ENCODE measurements at places on chromosomes 2 and 18.
A peak's percentile ranks its signal among the peaks of the same experiment; 100 is the strongest.

- DNase-seq, result no peak
These were observed 2.8 kb downstream of the ASB18 start for GRCh38 chr2:236261452-236261851.

DNA sequence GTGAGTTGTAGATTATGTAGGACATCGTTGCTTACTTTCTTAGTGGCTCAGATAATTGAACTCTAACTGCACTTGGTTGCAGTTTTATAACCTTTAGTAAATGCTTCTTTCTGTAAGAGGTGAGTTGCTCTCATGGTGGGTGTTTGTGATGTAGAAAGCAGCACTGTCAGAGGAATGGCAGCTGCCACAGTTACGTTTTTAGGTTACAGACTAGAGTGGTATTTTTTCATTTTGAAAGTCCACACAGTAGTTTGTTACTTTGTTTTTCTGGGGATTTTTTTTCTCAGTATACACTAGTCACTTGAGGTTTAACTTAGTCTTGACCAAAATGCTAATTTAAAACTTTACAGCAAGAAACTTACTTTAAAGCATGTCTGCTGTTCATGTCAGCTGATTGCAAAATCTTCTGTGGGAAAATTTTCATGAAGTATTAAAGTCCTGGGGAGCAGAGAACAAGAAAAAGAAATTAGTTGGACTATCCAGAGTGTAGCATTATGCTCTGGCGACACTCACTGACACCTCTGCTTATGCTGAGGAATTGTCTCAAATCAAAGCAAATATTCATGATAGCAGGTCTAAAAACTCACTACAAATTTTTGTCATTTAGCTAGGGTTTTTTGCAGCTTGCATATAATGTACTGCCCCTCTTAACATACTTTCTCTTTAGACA lies 14.8 kb downstream of the AFTPH start:
- no peak for DNase-seq

- DNase-seq, result no peak
These were observed 1466.0 kb upstream of the CELF4 start for GRCh38 chr18:39031647-39032046.

DNA sequence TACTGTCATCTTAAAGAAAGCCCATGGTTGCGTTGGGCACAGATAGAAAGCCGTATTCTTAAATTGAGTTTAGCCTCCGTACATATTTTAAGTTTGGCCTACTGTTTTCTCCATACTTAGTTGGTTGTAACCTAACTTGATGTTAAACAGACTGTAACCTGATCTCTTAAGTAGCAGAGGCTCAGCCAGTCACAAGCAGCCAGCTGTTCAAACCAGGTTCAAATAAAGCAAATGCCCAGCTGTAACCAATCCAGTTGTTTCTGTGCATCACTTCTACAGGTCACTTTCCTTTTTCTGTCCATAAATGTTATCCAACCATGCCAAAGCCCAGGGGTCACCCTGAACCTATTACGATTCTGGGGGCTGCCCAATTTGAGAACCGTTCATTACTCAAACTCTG lies 10.0 kb upstream of the THADA start:
- DNase-seq, result no peak

GRCh38 chr18:5052491-5052890 lies 144.6 kb downstream of the AKAIN1 start:
- no peak for DNase-seq

DNA sequence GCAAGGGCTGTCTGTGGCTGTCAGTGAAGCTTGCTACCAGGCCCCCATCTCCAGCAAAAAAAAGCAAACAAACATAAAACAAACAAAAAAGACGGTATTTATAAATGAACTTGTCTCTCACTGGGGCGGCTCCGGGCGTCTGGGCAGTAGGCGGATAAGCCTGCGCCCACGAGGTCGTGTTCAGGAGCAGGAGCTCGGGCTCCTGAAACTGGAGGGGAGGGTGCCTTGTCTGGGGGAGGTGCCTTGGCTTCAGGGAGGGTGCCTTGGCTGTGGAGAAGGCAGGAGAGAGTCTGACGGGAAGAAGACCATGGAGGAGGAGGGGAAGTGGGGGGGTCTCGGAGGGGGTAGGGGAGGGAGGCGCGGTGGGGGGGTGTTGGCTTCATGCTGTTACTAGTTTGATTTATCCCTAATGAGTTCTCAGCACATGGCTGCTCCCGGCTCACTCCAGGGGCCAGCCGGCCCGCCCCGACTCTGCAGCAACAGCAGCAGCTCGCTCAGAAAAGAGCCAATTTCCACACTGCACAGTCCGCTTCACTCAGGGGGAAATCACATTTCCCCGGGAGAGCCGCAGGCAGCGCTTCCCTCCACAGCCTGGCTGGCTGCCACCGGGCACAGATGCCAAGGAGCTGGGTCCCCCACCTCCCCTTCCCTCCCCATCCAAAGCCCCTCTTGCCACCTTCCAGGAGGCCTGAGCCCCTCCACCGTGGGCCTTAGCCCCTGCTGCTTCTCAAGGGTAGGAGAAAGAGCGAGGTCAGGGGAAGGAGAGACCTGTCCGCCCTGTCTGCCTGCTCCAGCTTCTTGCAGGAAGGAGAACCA lies 38.7 kb downstream of the PSD4 start:
- peak; percentile 92 for DNase-seq

- no peak for DNase-seq
These were observed 123.6 kb upstream of the CDCA7 start for GRCh38 chr2:173231042-173231441.

GRCh38 chr2:36348721-36349120 lies 6.9 kb upstream of the CRIM1 start:
- no peak for DNase-seq

GRCh38 chr18:54480616-54481015 lies 110.4 kb upstream of the DYNAP start:
- no peak for DNase-seq

DNA sequence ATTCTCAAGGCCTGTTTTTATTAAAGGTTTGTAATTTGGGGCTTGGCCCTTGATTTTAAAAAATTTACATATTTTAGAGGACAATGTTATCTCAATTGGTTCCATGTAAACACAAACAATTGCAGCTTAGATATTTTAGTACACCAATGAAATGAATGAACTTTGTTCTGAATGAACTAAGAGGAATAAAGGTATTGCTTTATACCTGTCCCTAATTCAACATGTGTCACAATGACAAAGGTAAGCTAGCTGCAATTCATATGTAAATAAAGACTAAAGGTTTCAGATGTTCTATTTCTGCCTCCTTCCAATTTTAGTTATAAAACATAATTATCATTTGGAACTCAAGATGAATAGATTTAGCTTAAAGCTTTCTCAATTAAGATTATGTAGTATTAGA lies 11.4 kb downstream of the HOXD1 start:
- no peak for DNase-seq

DNA sequence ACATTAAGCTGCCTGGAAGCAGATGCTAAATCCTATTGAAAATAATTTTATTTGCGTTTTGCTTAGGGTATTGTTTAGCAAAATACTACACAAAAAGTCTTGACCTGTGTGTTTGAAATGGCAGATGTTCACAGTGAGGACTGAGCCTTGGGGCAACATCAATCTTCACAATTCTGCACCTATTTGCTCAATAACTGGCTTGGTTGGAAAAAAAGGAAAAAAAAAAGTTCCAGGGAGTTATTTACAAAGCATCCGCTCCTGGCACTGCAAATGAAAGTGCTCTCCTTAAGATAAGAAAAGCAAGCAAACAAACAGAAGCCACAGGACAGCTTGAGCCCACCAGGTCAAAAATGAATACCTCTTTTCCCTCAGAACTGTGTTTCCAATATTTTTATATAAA lies 77.7 kb downstream of the MAP2 start:
- no peak for DNase-seq

DNA sequence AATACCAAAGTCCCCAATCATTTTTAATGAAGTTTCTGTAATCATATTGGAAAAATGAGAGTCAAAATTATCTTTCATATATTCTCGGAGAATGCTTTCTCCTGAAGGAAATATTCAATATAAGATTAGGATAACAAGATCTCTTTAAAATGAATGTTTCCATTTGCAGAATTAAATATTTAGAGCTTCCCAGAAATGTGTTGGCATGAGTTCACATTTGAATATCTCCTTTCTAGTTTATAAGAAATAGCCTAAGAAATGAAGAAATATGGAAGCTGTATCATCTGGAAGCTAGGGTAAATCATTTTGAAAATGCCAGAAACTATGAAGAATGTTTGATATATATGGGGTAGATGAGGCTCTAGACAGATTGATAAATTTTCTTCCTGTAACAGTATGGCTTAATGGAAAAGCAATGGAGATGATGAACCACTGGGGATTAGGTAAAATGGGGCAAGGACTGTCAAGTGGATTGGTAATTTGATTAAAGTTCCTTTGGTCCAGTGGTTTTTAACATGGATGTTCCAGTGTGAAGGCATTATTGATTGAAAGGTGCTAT lies 184.6 kb upstream of the ZNF804A start:
- no peak for DNase-seq

GRCh38 chr18:67788310-67789164 lies 272.0 kb upstream of the DSEL start:
- DNase-seq, result no peak

GRCh38 chr2:240970816-240971215 lies 27.6 kb upstream of the SNED1 start:
- DNase-seq, result no peak

Measured in kidney (tissue), 22 donors.